ENCODE measurements at places on chromosomes 3 and 15.

DNA sequence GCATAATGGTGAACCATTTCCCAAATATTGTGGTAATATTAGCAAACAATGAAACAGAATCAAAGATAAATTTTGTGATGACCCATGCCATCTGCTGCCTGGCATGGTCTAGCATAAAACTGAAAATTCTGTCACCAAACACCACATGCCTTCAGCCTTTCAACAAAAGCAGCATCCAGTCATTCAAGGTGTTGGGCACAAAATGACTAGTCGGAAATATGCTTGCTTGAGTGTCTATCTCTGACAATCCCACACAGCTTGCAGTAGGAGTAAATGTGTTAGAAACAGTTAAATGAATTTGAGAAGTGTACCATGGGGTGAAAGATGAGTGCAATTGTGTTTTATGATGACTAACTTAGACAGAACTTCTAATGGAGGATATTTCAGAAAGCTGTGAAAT lies 61.7 kb upstream of the CDIN1 start:
- no peak for DNase-seq

GRCh38 chr3:9902372-9903237 lies at the start of gene IL17RE:
TSS of gene IL17RE (plus strand) at chr3:9902848. CDS start at chr3:9902933, 85 bp downstream.
- no peak for DNase-seq

DNA sequence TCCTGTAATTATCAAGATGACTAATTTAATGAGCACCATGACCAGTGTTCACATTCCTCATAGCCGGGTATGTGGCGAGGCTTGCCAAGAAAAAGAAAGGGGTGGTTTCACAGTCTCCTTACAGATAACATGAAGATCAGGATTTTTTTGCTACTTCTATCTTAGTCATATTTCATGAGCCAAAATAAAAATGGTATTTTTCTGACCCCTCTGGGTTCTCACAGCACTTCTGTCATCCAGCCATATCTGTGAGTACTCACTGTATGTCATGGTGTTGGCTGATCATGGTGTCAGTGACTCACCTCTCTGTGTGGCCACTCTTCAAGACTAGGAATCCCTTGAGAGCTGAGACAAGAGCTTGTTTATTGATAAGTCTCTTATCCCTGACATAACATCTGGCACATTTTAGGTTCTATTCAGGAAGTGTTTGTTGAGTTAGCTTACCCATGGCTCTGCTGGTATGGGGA lies 130.5 kb upstream of the LMCD1 start:
- DNase-seq: no peak

DNA sequence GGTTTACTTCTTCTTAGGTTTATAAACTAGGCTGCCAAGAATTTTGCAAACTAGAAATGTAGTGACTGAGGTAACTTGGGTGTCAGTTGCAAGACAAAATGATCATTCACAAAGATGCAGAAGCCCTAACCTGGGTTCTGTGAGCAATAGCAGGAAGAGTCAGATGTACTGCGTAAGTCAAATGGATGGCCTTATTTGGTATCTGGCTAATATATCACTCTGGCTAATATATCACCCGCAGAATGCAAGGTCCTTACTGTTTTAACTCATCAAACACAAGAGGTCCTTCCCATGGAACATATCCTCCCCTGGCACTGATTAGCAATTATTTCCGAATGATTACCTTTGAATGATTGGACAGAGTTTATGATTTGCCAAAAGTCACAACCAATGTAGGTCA lies 37.4 kb downstream of the RBMS3 start:
- DNase-seq: no peak

GRCh38 chr15:48940508-48940907 lies 23.2 kb downstream of the SHC4 start:
- no peak for DNase-seq

GRCh38 chr15:74817370-74817737 lies 4.7 kb downstream of the LMAN1L start:
- peak; percentile 41 for DNase-seq

- no peak for DNase-seq
Measured at GRCh38 chr15:68343579-68344225, 66.2 kb downstream of the FEM1B start.

DNA sequence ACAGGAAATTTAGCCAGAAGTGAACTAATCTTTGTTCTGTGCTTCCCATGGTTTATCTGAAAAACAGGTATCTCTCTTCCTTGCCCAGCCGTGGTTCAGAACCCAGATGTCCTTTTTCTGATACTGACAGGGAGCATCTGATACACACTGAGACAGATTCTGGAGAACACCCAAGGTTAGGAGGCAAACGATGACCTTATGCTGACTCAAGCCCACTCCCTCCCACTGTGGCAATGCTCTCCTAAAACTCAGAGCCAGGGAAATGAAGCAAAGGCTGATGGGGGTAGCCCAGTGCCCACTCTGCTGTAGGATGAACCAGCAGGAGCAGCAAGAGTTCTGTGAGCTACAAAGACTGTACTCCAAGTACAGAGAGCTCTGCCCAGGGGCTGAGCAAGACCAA lies 225.1 kb downstream of the NTRK3 start:
- no peak for DNase-seq

DNA sequence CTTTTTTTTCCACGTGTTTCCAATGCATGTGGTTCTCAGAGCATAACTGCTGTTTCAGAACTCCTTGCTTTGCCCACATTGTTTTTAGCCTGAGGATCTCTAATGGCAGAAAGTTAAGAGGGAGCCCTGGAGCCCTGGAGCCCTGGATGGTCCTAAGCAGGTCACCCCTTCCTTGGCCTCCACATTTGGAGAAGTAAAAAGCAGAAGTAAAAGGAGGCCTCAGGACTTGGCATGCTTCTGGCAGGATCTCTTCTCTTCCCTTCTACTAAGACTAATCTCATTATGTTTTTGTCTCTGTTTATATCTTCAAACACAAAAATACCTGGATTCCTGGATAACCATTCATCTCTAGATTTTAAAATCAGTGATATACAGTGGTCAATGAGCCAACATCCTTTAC lies 50.1 kb downstream of the P2RY1 start:
- DNase-seq: no peak

- peak; percentile 45 for DNase-seq
Measured at GRCh38 chr15:89364341-89364740, 29.7 kb upstream of the POLG start.

DNA sequence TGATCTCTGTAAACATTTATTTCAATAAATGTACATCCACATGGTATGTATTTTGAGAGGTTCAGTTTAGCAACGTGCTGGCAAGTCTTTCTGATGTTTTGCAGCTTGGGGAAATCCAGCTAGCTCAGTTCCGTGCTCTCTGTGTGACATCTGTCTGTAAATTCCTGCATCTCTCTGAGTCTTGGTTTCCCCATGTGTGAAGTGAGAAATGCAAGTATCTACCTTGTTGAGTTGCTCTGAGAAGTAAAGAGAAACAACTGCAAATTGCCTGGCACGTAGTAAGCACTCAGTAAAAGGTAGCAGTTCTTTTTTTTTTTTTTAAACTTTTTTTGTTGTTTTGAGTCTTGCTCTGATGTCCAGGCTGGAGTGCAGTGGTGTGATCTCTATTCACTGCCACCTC lies 30.2 kb upstream of the MORF4L1 start:
- no peak for DNase-seq

DNA sequence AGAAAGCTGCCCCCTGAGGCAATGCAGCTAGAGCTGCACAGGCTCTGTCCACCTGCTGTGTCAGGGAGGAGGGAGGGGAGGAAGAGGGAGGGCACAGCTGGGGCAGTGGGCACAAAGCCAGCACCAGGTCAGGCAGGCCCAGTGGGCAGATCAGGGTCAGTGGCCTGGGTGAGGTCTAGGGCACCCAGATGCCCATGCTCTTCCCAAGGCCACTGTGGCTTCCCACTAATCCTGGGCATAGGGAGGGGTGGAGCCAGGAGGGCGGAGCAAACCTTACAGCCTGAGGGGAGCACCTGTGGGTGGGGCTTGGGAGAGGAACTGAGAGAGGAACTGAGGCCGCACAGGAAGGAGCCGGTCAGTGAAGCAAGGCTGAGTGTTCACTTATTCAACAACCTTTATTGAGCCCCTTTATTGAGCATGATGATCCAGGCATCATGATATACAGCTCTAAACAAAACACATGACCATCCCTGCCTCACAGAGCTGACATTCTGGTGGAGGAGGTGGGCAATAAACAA lies 55.0 kb downstream of the RHCG start:
- no peak for DNase-seq

DNA sequence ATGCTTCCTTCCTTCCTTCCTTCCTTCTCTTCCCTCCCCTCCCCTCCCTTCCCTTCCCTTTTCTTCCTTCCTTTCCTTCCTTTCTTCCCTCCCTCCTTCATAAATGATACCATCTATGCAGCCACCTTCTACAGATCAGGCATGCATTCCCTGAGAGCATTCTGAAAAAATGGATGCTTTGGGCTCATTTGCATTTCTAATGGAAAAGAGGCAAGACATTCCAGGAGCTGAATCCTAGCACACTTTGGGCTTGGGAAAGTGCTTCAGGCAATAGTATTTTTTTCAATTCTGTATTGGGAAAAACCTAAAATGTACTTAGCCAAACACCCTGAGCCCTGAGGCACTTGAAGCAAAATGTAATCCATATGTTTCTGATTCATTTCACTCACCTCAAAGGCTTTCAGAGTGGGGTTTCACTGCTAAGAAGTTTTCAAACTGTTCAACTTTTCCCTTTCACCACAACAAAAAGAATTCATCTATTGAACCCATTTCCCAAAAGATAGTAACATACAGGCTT lies 220.1 kb upstream of the RORA start:
- no peak for DNase-seq

DNA sequence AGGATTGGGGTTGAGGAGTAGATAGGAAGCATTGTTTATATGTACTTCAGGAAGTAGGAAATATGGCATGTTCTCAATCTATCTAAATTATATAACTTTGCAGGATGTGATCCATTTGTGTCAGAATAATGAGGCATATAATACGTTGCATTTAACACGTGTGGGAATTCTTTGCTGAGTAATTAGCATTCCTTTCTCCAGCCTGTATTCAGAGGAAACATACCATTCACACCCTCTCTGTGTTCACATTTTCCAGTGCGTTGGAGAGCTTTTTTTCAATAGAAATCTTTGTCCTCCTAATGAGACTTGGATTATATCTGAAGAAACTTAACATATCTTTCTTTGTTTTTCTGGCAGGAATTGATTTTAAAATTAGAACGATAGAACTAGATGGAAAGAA lies 33.0 kb upstream of the APH1B start:
- DNase-seq: no peak

DNA sequence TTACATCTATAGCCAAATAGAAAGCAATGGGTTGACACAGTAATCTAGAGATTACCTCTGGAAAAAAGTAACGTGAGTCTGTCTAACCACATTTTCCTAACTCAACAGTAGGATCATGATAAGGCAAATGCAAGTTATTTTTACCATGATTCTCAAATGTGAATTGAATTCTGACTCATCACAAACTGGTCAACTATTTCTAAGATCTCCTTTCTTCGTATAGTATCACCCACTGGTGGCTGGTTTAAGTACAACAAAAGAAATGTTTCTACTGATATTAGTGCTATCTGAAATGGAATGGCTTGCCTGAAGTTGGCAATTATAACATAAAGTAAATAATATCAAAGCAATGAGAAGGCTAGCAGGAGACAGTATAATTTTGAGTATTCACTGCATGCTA lies 102.2 kb downstream of the ABI3BP start:
- DNase-seq: no peak

DNA sequence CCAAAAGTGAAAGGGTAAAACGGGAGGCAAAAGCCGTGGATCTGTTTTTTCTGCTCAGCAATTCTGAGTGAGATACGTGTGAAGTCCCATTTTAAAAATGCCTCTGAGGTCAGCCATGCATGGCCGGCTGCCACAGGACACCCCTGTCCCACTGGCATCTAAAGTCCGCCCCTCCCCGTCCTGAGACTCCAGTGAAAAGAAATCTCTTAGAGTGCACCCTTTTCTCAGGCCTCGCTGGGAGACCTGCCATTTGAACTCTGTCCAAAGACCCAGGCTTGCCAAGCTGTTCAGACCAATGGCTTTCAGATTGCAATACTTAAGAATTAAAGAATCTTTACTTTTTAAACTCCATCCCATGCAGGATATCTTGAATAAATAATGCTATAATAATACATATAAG lies 61.0 kb upstream of the SLC24A5 start:
- DNase-seq: peak; percentile 32

GRCh38 chr15:41904541-41905005 lies 10.7 kb upstream of the SPTBN5 start:
- peak; percentile 64 for DNase-seq

DNA sequence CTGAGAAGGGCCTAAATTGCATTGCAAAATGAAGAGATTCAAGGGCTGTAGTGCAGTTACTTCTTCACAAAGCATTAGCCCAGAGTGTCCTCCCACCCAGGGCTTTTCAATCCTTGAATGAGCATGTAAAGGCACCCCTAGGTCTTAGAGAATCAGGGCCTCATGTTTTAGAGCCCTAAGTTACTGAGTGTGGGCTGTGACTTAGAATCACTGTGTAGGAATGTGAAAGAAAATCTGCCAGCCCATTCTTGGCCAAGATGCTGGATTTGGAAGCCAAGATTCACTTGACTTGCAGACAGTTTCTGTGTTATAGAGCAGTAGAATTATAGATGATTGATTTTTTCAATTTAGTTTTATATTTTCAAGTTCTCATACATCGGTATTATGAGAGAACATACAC lies 153.2 kb downstream of the MYRIP start:
- no peak for DNase-seq

DNA sequence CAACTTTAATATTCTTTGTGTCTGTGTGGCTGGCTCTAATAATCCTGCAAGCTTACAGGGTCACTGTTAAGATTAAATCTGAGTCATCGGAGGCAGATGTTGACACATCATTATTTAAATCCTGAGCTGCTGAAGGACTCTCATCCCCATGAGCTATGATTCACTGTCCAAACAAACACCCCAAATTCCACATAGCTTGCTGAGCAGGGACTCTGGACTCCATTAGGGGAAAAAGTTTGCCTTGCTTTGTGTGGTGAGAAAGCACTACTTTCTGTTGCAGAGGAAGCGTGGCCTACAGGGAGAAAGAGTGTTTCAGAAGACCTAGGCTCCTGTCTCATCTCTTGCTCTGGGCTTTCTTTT lies 213.7 kb downstream of the PDCD6IP start:
- DNase-seq: no peak

DNA sequence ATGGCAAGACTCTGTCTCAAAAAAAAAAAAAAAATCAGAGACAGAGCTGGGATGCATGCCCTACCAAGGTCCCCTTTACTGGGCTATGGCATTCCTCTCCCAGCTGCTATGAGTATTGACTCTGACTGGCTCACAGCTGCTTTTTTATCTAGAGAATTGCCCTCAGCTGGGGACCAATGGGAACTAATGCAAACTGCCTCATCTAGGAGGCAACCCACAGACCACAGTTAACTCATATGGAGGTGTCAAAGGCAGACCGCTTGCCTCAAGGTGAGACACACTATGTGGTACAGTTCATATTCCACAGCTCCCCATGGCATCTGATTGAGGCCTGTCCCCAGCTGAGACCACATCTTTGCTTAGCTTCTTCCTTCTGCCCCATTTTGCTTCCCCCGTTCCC lies 183.5 kb upstream of the EOMES start:
- no peak for DNase-seq

GRCh38 chr3:97817965-97818364 lies 3.8 kb upstream of the CRYBG3 start:
- DNase-seq: no peak

Data from heart left ventricle (tissue), 16 donors.